ENCODE measurements at places on chromosomes 7 and 10.

- DNase-seq: no peak
These were observed 275.8 kb upstream of the SEMA3D start for GRCh38 chr7:85462671-85463070.

DNA sequence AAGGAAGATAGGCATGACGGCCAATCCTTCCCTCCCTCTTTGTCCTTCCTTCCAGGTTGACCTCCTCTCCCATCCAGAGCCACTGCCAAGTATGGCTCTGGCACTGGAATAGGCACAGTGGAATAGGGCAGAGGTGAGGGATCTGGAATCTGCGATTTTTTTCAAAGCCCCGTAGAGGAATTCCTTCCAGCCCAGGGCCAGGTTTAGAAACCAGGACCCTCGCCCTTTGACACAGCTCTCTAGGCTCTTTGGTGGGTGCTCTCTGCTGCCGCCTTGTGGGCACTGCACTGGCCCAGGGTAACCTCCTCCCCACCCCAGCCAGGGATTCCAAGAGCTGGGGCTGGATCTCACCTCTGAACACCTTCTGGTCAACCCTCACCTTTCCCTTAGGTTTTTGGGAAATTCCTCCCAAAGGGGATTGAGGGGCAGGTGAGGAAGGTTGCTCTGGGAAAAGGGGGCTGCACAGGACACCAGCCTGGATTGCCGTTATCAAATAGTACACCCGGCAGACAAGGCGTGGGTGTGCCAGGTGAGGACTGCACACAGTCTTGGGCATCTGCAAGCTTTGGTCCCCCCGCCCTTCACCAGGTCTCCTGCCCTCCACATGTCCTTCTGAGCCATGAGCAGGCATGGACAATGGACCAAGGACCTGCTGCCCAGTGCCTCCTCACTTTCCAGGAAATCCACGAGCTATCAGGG, 22.8 kb downstream of the C10orf105 start:
- peak; percentile 58 for DNase-seq

- no peak for DNase-seq
These were observed 58.5 kb upstream of the SMIM30 start for GRCh38 chr7:113176836-113177235.

DNA sequence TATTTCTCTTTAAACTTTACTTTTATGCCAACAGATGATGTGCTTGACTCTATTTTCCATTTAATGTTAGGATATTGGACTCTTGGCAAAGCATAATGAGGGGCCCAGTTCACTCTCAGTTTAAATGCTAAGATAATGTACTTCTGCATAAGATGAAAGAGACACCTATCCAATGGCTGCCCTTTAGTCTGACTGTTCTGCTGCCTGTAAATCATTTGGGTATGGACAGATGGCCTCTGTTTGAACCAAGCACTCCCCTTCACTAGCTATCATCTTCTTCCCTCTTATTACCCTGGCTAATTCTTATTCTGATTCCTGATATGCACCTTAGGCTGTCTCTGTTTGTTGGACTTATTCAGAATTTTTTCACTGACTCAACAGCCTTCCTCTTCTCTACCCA, 72.1 kb downstream of the SEM1 start:
- no peak for DNase-seq

DNA sequence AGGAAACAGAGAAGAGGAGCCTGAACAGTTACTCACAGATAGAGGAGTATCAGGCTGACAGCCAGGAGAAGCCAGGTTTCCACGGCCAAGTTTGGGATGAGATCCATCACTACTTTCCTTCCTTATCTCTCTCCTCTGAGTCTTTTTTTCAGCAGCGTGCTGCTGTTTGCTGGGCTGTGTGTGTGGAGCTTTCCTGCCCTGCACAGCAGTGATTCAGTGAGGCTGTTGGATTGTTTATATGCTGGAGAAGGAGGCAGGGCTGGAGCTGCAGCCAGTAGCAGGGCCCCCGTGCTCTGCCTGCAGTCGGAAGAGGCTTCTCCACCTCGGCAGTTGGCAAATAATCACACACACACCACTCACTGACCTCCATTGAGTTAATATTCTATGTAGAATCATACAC, at the start of gene CYP3A7:
Gene CYP3A7, minus strand, starts transcription at position 210 of the 400 bp plus-strand sequence. Its CDS starts 103 bp downstream, at position 107.
- DNase-seq: no peak

DNA sequence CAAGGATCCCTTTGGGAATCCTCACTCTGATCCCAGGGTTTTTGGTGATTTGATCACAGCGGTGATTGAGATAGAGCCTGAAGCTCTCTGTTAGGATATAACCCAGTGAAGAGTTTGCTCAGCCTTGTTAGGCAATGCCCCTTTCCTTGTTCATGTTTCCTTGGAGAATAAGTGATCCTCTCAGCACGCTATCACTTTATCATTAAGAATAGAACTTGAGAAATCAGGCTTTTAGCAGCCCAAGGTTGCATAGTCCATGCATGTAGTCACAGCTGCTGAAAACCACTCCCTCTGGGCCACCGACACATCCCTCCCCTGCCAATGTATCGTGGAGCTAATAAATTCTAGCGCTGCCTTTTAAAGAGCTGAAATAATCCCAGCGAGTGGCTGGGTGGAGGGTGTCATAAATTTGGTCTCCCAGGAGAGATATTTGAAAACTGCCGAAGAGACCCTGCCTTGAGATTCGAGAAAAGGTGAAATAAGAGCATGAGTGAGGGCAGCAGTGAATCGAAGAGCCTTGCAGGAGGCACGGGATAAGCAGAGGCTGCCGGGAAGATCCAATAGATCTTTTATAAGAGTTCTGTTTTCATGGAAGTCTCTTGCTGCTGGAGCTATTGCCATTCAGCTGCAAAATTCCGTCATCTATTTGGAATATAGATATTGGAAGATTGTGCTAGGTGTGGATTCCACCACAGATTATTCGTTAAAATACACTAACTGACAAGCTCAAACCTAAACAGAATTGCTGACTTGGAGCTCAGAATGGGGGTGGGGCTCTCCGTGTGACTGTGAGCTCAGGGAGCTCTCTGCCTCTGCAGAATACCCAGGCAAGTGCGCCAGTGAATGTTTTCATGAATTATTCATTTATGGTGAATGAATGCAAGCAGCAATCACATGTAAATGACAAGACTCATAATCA, 249.8 kb downstream of the TRIL start:
- DNase-seq: no peak

- no peak for DNase-seq
These were observed 65.4 kb downstream of the SGMS1 start for GRCh38 chr10:50558371-50558770.

- no peak for DNase-seq
These were observed 59.7 kb upstream of the CCDC6 start for GRCh38 chr10:59965899-59966650.

All from Kasumi-1 (cell line).